ENCODE measurements at places on chromosomes 5 and 9.

- DNase-seq = no peak
Observed at GRCh38 chr5:61298580-61298979, 33.5 kb upstream of the ZSWIM6 start.

DNA sequence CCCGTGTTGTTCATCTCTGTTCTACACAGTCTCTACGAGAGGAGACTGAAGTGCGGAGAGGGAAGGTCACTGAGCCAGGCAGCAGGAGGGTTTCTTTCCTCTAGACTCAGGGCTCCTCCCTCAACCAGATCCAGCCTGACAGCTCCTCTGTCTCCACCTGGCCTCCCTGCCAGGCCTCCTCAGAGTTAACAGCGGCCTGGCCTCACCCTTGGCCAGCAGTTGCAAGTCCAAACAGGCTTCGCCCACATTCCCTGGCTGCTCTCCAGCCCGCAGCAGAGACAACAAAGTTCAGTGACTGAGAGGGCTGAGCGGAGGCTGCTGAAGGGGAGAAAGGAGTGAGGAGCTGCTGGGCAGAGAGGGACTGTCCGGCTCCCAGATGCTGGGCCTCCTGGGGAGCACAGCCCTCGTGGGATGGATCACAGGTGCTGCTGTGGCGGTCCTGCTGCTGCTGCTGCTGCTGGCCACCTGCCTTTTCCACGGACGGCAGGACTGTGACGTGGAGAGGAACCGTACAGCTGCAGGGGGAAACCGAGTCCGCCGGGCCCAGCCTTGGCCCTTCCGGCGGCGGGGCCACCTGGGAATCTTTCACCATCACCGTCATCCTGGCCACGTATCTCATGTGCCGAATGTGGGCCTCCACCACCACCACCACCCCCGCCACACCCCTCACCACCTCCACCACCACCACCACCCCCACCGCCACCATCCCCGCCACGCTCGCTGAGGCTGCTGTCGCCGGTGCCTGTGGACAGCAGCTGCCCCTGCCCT lies at the start of gene HRCT1:
HRCT1 (plus strand) TSS at position 291 of the 768 bp plus-strand sequence; CDS start at position 377, 86 bp downstream.
- DNase-seq = no peak

DNA sequence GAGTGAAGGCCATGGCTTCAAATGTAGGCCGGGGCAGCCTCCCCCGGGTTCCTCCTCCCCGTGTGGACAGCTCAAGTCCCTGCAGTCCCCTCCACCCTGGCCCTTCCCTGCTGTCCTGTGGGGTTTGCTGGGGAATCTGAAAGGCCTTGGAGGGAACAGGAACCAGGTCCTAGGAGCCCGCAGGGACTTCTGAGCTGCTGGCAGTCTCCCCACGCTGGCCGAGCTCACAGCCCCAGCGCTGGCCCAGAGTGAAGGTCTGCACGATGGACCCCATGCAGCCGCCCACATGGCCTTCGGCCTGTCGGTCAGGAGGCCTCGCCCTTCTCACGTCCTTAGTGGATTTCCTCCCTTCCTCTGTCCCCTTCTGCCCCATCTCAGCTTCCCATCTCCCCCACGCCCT lies 25.7 kb upstream of the NOTCH1 start:
- no peak for DNase-seq

DNA sequence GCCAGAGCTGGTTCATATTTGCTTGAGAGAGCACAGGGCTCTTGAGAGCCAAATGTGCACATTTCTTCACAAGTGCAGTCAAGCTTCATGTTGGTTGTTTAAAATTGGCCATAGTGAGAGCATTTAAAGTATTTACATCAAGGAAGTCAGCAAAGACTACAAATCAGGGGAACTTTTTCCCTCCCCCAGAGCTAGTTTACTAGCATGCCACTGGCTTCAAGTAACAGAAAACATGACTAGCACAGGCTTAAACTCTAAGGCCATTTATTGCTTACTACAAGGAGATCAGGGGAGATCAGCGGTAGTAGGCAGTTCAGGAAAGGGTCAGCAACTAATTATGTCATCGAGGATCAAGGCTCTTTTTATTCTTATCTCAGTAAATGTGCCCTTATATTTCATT lies 11.0 kb upstream of the CCDC171 start:
- no peak for DNase-seq

DNA sequence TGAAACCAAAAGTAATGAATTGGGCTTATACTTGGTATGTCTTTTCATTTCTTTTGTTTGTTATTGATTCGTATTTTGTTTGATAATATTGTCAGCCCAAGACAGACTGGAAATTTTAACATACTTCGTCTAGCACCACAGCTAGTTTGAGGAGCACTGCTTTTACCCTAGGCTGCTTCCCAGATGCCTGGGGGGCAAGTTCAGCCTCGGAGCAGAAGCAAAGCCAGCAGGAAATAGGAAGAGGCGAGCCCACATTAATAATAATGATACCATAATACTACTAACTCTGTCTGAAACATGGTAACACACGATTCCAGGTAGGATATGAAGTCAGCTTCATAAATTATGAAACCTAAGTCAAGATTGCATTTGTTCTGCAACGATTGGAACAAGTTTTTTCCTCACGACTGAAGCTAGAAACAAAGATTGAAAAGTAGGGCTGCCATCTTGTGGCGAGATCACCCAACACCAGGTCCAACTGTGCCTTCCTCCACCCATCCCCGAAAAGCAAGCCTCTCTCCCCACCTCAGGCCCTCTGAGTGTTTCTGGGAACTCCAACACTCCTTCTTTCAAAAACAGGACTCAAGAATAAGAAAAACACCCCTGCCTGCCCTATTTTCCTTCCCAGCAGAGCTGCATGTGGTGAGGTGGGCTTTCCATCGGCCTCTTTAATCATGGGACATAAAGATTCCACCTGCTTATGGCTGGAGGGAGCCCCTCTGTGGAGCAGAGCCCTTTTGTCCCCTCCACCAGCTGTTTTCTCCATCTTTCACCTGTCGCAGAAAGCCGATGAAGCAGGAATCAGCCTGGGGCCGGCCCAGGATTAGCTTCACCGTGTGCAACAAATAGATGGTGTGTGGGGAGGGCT lies 236.4 kb downstream of the CAAP1 start:
- DNase-seq = no peak

DNA sequence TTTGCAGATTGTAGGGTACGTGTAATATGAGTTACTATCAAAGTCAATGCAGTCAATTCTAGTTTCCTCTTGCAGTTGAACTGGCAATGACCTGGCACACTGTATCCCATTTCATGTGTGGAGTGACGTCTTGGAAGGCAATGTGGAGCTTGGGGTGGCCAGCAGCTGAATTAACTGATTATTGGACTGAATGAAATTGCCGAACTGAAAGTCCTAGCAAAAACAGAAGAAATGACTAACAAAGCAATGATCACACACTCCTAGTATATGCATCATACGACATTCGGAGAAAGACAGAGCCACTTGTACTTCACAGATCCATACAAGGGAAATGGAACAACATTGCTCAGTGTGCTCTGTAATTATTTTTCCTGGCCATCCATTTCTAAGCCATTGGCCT lies 259.1 kb upstream of the DAPK1 start:
- no peak for DNase-seq

DNA sequence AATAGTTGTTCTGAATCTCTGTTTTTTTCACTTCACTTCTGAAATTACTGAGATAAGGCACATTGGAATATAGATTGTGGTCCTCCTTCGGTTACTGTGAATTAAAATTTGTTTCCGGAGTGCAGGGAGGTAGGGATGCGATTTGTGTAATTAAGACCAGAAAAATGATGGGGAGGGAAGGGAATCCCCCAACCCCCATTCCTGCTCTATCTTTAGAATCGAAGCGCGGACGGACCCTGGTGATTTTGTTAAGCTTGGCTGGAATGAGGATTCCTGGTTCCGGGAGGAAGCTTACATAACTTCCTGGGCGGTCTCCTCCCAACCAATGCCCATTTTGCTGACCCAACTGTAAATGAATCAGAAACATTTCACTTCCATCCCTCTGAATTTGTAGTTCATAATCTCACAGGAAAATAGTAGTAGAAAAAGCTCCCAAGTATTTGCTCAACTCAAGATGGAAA lies 220.1 kb upstream of the MSX2 start:
- no peak for DNase-seq

DNA sequence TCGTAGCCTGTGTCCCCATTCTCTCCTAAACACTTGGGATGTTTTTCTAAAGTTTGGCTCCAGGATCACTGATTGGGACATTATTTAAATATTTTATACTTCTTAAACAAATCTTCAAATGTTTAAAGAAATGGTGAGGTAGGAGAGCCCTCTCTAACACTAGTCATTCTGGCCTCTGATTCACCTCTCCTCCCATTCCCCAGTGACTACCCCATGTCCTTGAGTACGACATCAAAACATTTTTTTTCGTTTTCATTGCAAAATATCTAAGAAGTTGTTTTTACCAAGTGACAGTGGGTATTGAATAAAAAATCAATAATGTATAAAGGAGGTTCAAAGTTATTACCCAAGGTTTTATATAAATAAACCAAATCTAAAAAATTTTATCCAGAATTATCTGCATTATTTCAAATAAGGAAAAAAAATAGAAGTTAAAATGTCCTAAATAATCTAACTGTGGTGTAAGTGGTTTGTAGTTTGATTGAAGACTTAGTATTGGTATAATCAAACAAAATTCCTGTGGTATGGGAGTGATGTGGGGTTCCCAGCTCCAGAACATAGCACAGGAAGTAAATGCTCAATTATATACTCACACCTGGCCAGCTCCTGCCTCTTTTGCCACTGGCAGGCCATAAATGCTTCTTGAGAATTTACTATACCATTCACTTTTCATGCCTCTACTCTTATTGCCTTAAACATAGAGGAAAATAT lies 51.1 kb downstream of the MAST4 start:
- DNase-seq = no peak

Data from CD4-positive, alpha-beta T cell treated with Interleukin-17A for 4 hours (primary cell).